ENCODE measurements at places on chromosomes 2 and 18.

DNA sequence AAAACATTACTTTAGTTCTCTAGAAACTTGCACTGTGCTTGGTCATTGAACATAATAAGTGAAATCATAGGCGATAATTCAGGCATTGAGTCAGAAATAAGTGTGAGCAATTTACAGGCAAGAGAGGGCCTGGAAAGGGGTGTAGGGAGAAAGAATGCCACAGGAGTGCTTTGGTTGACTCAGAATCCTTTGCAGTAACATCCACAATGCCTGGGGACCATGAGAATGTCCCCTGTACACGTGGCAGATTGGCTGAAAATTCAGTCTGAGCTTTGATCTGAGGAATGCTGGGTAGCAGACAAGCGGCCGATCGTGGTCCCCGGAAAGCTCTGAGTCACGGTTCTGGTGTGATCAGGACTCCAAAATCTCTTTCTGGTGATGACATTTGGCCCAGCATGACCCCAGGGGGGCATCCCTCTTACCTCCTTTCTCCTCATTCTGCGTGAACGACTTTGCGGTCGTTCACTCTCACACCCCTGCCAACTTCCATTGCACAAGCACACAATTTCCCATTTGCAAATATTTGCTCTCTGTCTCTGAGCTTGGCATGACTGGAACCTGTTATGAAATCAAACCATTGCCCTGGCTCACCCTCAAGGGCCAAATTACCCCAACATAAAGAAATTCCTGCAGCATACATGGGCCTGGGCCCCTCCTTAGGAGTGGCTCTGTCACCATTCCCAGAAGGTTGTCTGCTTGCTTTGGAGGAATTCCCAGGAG lies 305.0 kb upstream of the EPAS1 start:
- peak; percentile 83 for DNase-seq

- no peak for DNase-seq
Observed at GRCh38 chr2:37985333-37985732, 60.2 kb downstream of the RMDN2 start.

DNA sequence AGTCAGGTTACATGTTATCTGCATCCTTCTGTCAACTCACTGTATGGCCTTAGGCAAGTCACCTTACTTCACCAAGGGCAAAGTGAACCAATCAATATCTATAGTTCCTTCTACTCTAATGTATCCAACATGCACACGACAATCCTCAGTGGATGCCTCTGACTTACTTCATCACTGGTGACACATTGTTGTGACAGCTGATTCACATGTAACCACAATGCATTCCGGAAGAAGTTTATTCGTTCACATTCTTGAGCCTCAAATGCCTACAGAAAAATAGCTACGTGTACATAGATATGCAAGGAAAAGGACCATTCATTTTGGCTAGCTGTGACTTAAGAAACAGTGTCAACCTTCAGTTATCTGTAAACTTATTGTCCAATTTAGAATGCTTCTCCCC lies 26.3 kb upstream of the EPG5 start:
- peak; percentile 76 for DNase-seq

DNA sequence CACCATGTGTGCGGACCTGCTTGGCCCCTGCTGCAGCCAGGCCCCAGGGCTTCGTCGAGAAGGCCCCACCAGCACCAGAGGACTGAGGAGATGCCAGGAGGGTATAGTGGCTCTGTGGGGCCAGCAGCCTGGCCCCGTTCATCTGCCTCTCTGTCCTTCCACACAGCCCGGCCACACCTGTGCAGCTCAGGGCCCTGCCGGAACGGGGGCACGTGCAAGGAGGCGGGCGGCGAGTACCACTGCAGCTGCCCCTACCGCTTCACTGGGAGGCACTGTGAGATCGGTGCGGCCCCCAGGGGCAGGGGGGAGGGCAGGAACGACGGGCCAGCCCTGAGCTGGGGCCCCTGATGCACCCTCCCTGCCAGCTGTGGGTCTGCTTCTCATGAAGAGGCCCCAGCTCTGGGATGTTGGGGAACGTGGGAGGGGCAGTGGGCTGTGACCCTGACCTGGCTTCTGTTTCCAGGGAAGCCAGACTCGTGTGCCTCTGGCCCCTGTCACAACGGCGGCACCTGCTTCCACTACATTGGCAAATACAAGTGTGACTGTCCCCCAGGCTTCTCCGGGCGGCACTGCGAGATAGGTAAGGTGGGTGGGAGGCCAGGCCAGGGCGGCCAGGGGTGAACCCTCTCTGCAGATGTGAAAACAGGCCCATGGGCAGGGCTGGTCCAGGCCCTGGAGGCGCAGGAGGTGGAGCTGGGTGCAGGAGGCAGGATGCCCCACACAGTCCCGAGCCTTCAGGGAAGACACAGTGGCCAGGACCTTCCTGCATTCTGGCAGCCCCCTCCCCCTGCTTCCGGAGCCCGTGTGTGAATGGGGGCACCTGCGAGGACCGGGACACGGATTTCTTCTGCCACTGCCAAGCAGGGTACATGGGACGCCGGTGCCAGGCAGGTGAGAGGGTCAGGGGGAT lies 50.3 kb downstream of the MTERF4 start:
- DNase-seq: no peak

DNA sequence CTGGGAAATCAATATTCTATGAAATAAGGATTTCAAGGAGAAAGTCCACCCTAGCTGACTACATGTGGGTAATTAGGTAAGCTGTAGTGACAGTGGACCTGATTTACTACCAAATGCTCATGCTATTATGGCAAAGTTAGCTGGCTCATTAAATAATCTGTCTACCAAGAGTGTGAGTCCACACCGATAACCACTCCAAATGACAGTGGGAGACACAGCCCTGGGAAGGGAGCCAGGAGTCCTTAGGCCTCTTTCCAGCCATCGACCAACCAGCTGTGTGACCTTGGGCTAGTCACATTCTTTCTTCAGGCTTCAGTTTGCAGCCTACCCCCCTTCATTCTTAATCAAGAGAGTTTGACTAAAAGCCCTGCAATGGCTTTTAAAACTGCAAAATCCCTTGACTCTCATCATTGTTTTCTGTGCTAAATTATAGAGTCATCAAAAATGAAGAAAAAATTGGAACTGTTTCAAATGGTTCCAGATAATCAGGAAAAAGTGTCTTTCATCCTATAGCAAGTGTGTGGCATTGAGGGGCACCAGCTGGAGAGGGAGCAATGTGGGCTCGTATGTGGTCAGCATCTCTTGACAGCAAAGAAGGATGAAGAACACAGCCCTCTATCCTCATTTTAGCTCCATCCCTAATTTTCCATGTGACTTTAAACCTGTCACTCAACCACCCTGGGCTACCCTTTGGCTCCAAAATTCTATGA lies 45.6 kb upstream of the SLC14A2 start:
- no peak for DNase-seq

DNA sequence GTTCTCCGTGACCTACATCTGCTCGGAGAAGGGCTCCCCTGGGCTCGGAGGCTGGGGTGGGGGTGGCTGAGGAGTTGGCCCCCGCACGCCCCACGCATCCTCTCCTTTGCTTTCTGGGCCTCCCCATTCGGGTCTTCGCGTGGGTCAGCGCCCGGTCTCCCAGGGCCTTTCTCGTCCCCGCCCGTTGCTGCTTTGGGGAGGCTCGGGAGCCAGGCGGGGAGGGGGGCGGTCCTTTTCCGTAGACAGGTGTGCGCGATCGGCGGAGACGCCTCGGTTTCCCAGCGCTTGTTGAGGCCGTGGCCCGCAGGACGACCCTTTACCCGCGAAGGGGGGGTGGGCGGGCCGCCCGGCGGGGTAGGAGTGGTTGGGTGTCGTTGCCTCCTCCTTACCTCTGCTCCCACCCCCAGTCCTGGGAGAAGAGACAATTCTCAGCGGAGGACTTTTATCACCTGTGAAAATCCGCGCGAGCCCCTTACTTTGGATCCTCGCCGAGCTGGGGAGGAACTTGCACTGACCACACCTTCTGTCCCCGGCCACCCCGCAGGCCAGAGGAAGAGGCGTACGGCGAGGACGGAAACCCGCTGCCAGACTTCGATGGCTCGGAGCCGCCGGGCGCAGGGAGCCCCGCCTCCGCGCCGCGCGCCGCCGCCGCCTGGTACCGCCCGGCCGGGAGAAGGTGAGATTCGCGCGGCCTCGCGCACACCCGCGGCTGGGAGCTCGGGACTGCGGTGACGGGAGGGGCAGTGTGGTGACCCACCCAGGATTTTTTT lies 2.6 kb downstream of the ADCYAP1 start:
- no peak for DNase-seq

GRCh38 chr2:216743781-216744180 lies 48.4 kb upstream of the IGFBP5 start:
- no peak for DNase-seq

- no peak for DNase-seq
Observed at GRCh38 chr18:63004466-63005089, 289.2 kb downstream of the PHLPP1 start.

- no peak for DNase-seq
Observed at GRCh38 chr18:74444104-74444503, 13.0 kb downstream of the DIPK1C start.

DNA sequence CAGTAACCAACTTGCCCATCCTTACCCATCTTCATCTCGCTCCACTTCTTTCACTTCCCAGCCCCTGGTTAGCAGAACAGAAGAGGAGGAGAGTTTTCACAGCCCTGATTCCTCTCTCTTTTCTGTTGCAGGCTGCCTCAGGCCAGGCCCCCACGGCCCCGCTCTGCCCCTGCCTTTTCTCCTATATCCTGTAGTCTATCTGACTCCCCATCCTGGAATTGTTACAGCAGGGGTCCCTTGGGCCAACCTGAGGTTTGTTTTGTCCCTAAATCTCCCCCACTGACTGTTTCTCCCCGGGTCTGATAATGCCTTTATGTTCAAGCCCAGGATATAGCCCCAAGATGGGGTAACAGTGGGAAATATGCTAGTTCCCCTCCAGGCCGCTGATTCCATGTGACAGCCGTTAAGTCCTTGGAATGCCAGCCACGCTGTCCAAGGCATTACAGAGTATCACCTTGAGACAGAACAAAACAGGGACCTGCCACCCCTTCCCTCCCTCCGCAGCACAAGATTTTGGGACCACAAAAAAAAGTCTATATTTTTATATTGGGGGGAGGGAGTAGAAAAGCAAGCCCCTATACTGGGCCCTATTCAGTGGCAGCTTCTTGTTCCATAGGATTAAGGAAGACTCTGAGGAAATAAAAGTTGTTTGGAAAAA lies 1.4 kb downstream of the OST4 start:
- no peak for DNase-seq

- no peak for DNase-seq
Observed at GRCh38 chr2:27810455-27810854, 38.9 kb downstream of the MRPL33 start.

DNA sequence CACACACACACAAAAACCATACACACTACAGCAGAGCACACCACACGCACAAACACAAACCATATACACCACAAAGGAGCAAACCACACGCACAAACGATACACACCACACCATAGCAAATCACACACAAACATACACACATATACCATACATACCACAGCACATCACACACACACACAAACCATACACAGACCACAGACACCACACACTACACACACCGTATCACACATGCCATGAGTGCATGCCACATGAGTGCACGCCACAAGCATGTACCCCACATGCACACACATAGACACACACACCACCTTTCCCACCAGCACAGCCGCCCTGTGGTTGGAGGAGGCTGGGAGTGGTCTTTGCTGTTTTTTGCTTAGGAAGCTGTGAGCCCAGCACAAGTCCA lies 517.1 kb upstream of the MYT1L start:
- DNase-seq: no peak

- no peak for DNase-seq
Observed at GRCh38 chr2:15561574-15562344, 625 bp upstream of the NBAS start.

DNA sequence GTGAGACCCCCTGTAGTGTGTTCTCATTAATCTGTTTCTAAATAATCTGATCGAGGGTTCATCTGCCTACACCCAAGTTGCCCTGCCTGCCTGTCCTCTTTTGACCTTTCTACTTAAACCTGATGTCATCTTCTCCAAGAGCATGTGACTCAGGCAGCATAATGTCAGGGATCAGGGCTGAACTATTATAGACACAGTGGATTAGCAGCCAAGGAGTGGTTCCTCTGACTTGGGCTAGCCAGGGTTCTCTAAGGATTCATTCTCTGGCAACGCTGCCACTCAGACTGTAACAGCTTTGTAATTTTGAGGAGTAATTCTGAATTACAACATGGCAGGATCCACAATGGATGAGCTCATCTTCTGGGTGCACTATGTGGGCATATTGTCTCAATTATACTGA lies 124.0 kb downstream of the MDH1 start:
- no peak for DNase-seq

- DNase-seq: no peak
Observed at GRCh38 chr2:227612546-227613271, 1.9 kb downstream of the SCYGR3 start.

DNA sequence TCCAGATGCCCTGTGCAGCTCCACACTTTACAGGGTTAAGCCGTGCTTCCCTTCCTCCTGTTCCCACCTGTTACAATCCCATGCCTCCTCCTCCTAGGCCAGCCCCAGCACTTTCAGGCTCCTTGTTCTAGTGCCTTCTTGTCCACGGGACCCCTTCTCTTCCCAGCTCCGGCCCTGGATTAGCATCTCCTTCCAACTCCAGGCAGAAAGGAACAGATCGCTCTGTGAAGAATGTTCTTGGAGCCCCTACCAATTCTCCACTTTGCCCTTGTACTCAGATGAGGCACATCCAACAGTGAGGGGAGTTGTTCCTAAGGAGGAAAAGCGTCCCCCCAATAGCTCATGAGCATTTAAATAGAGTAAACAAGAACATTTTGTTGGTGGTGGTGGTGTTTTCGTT lies 72.7 kb downstream of the CABLES1 start:
- DNase-seq: no peak

GRCh38 chr2:96157649-96158553 lies 12.7 kb upstream of the DUSP2 start:
- no peak for DNase-seq

DNA sequence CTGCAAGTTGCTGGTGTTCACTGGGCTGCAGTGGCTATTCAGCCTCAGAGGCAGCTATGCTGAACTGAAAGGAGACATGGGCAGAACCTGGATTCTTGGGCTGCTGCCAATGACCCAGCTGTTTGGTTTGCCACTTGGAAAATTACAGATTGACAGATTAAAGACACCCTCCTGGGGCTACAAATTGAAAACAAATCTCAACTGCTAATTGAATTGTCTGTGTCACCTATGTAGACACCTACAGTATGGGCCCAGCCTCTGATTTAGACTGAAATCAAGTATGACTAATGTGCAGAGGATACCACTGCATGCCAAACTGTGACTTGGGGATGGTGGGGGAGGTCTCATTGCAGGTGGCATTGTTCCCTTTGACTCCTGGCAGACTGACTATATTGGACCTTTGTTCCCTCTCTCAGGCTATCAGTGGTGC lies 42.8 kb downstream of the ITSN2 start:
- DNase-seq: no peak

GRCh38 chr2:232503809-232504323 lies 16.2 kb upstream of the ECEL1 start:
- no peak for DNase-seq

DNA sequence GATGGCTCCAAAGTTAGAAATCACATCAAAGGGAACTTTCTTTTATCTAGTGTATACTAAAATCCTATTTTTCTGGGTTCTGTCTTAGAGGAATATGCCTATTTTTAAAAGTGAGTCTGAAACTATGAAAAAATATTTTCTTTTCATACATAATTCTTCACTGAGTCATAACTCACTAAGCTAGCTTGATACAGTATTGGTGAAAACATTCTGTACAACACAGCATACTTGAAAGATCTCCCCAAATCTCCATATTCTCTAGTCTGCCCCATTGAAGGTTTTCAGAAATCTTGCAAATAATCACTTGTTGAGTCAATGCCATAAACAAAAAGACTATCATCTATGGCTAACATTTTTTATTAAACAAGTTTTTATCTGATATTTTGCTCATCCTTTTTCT lies 44.5 kb downstream of the COL3A1 start:
- DNase-seq: no peak
